Jurkat, Clone E6-1 (cell line): ENCODE measurements at places on chromosomes 2 and 18.

- no peak for DNase-seq
Observed at GRCh38 chr2:68193144-68193543, 35.5 kb downstream of the PNO1 start.

DNA sequence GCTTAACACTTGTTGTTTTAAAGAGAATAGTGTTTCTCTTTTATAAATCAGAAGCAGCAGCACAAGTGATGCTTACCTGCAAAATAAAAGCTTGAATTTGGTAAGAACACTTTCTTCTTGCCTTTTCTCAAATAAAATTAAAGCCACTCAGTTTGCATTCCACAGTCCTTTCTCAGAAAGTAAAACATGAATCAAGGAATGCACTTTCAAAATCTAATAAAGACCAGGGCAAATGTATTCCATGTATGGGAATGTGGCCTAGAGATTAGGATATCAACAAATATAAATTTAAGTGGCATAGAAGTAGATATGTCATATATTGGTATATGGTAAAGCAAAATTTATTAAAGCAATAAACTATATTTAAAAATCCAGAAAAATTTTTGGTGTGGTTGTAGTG, 352.8 kb downstream of the THSD7B start:
- DNase-seq, result no peak

GRCh38 chr2:113341191-113341869, 62.6 kb upstream of the PAX8 start:
- DNase-seq, result no peak

- DNase-seq, result no peak
Observed at GRCh38 chr2:238714038-238714528, 133.8 kb upstream of the TWIST2 start.

DNA sequence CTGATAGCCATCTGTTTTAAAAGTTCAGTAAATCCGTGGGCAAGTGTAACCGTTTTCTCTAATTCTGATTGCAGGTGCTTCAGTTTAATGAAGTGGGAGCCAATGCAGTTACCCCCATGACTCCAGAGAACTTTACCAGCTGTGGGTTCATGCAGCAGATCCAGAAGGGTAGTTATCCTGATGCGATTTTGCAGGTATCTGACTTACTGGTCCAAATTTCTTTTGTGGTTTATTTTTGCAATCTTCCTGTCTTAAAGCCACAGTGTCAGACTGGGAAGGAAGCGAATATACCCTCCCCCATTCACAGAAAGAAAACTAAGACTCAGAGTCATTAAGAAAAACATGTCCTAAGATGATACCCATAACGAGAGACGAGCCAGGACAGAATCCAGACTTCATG, 7.7 kb downstream of the SERPINB2 start:
- DNase-seq, result peak; percentile 41

DNA sequence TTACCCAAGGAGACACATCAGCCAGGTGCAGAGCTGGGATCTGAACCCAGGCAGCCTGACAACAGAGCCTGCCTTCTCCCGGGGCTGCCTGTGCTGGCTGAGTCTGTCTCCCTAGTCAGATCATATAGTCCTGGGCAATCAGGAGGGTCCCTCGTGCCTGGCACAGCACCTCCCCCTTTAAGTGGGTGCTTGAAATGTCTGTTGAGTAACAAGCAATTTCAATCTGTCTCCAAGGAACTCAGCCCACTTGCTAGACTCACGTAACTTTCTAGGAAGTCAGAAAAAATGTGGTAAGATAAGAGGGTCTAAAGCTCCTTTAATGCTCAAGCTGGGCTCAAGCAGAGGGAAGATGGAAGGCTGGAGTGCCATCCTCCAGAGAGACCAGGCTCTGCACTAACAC, 51.9 kb downstream of the REEP1 start:
- DNase-seq, result no peak

DNA sequence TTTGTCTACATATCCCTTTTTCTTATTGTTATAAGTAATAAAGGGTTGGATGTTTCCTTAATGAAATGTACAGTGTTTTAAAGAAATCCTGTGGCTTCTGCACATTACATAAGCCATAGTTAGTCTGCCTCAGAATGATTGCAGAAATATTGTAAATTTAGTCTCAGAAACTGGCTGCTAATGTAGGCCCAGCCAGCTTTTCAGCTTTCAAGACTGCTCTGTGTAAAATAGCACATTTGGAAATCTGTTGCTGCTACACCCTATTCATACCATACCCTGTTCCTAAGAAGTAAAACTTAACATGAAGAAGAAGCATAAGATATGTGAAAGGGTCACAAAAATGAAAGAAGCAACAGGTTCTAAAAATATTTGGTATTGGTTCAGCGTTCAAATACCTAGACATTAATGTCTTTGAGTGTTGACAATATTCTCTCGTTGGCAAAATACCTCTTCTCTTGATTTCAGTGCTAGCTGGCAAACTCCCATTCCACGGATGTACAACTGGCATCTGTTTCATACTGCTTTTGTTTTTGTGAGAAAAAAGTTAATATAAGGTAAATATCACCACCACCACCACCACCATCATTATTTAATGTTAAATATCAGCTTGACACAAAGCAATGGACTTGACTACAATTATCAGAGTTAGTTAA, 19.2 kb upstream of the NCKAP1 start:
- no peak for DNase-seq

GRCh38 chr2:57160976-57161375, 885.6 kb upstream of the VRK2 start:
- DNase-seq, result no peak

- DNase-seq, result peak; percentile 46
Observed at GRCh38 chr2:53724536-53724935, 43.1 kb upstream of the CHAC2 start.

- peak; percentile 42 for DNase-seq
Observed at GRCh38 chr18:63339920-63340484, 20.4 kb upstream of the BCL2 start.

- DNase-seq, result no peak
Observed at GRCh38 chr2:237859082-237859433, 365 bp upstream of the RAMP1 start.

DNA sequence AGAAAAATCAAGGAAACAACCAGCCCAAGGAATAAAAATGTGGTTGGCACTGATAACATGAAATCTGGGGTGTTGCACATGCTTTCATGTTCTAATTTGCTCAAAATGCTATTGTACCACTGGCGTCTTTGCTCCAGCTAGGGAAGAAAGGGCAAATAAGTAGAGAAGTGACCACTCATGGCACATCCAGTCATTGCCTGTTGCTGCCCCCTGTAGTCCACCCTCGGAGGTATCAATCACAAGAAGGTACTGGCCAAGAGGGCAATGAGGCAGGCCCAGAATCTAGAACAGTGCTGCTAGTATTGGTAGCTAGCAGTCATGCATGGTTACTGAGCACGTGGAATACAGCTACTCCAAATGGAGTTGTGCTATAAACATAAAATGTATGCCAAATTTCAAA, 213.4 kb downstream of the CDCA7 start:
- DNase-seq, result no peak

DNA sequence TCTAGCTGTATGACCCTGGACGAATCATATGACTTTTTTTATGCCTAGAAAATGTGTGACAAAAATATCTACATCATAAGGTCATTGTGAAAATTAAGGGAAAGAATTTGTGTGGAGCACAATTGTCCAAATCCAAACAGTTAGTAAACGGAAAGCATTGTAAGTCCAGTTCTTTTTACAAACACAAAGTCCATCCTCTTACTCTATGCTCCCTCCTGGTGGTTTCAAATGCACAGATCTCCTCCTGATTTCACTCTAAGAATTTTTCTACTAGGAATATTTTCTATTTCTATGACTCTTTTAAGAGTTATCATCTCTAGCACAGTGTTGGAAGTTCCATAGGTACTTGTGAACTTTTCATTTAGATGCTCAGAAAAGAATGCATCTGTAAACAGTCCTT, 125.2 kb upstream of the ARL5A start:
- no peak for DNase-seq

DNA sequence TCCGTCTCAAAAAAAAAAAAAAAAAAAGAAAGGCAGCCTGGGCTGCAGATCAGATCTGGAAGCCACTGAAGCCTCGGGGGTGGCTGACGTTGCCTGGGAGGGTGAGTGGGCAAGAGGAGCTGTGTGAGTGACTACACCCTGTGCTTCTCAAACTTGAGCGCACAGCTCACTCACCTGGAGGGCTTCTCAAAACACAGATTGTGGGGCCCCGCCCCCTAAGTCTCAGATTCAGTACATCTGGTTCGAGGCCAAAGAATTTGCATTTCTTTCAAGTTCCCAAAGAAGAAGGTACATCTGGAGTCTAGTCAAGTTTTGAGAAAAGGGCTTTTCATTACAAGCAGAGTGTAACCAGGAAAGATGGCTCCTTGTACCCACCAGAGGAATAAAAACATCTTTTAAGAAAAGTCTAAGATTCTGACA, 97.7 kb upstream of the CAB39 start:
- no peak for DNase-seq

- peak; percentile 14 for DNase-seq
Observed at GRCh38 chr18:54805571-54806334, 22.5 kb upstream of the RAB27B start.

DNA sequence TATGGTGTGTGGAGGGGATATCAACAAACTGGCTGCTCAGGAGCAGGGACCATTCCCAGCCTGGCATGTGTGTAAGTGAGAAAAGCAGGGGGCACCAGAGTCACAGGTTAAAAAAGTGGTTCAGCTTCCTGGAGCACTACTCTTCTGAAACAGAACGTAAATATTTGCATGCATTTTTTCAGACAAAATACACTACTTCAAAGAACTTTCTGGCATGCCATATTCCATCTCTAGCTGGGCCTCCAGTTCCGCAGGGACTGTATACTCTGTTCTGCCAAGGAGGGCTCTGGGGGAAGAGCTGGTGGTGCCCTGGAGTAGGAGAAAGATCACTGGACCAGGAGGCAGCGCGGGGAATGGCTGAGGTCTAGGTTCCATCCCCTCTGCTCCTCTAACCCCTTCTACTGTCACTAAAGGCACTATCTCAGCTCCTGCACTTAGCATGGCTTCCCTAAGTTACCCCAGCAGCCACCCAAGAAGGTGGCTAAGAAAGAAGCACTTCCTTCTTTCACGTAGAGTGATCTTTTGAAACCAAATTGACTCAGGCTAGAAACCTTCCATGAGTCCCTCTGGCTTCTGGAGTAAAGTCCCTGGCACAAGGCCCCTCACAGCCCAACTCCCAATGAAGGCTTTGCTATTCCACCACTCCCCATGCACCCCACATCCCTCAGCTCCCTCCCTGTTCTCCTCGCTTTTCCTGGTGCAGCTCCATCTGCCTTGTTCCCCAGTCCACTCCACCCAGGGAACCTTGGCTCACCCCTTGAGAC, 57.6 kb upstream of the CABLES1 start:
- DNase-seq, result no peak

- DNase-seq, result no peak
Observed at GRCh38 chr2:102070058-102070642, 72.4 kb upstream of the IL1R1 start.

DNA sequence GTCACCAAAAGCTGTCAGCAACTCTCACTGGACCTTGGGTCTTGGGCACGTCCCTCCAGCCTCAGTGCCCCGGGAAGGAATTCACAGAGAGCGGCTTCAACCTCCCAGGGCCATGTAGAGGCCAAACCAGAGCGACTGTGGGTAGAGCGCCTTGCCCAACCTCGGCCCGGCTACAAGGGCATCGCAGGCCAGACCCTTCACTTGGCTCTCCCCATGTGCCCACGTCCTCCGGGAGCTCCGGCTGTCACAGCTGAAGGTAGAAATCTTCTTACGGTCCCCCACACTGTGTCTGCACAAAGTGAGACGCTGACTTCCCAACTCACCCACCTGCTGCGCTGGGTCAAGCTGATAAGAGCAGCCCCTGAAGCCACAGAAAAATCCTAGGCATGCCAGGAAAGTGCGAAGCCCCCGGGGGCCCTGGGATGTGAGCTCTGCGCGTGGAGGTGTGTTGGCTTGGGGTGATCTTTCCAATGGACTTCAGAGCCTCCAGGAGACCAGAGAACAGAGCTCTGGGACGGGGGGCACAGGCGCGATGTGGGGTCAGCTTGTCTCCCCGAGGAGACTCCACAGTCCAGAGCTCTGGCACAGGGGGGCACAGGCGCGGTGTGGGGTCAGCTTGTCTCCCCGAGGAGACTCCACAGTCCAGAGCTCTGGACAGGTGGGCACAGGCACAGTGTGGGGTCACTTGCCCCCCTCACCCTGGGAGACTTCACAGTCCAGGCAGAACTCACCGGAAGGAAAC, 105.5 kb downstream of the RTP5 start:
- DNase-seq, result no peak

DNA sequence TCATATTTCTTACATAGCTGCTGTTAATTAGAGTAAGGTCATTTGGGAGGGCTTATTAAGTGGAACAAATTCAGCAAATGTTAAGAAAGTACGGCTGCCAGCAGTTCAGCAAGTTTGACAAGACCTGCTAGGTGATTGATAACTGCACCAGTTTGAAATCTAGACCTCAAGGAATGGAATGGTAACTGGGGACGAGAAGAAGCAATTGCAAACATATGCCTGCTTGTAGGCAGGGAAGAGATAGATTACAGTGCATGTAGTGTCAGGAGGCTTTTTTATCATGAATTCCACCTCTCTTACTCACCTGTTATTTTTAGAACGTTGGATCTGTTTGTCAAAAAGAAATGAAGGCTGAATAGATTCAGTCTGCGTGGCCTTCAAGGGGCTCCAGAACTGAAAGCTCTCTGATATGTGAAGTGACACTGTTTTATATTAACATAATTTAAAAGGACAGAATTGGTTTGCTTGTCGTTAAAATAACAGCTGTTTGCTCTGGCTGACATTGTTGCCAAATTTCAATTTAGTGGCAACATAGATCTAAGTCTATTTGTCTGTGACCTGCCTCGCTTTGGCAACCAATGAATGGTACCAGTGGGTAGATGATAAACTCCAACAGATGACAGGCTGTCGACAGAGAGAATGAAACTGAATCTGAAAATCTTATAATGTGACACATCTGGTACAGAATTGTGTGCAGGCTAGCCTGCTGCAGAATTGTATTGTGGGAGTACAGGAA, 199.3 kb downstream of the ZNF407 start:
- no peak for DNase-seq

GRCh38 chr18:3596637-3597384, 146.8 kb downstream of the TGIF1 start:
- DNase-seq, result no peak

DNA sequence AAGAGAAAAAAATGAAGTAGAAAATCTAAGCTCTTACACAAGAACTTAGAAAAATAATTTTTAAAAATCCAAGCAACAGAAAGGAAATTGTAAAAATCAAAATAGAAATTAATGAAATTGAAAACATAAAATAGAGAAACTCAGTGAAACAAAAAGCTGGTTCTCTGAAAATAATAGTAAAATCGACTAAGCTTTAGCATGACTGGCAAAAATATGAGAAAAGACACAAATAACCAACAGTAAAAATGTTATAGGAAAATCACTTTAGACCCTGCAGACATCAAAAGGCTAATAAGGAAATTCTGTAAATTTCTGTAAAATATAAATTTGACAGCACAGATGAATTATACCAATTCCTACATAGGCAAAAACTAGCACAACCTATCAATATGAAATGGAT, 768.9 kb upstream of the LRRTM1 start:
- no peak for DNase-seq
